IMR-90 (cell line): ENCODE measurements at places on chromosomes 3 and 15.

DNA sequence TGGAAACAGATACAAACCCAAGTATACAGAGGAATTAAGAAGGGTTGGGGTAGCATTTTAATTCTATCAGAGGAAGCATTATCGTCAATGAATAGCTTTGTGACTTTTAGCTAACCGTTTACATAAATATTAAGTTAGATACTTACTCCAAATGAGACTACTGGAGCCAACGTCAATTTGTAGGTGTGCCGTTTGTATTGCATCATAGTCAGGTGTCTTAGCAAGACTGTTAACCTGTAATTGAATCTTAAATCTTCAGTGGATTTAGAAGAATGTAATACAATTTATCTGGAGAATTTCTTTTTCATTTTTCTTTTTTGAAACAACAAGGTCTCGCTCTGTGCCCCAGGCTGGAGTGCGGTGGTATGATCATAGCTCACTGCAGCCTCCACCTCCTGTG lies 55.1 kb downstream of the CRTC3 start:
- DNase-seq = no peak
- no peak overlapping the region for H3K4me3 ChIP-seq
- H3K4me1 ChIP-seq = peaks cover 5% of the 10 kb centered on the region
- peaks cover 3% of the 10 kb centered on the region; the same call in 1 of the 2 replicates for H3K36me3 ChIP-seq
- H3K27me3 ChIP-seq = no peaks in the 10 kb centered on the region
- no peak overlapping the region for H3K27ac ChIP-seq

DNA sequence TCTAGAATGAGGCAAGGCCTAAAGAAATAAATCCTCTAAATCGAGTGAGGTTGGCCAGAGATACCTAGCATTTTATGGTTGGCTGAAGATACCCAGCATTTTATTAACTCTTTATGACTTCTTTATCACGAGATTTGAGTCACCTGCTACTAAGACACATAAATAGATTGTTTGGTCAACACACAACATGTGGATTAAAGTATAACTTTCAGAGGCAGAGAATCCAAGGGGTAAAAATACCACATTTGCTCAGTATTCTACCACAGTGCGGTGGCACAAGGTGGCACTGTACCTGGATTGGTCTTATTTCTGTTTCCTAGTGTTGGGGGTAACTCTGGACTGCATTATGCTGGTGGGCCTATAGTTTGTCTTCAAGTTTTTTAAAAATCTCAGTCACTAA lies 27.0 kb upstream of the VILL start:
- DNase-seq = no peak
- H3K36me3 ChIP-seq = peaks cover 7% of the 10 kb centered on the region; the same call in 1 of the 2 replicates
- no peak overlapping the region for H3K4me3 ChIP-seq
- H3K4me1 ChIP-seq = peaks cover 4% of the 10 kb centered on the region; the same call in 1 of the 2 replicates
- no peaks in the 10 kb centered on the region for H3K27me3 ChIP-seq

- no peaks in the 10 kb centered on the region for H3K36me3 ChIP-seq
- no peak overlapping the region for H3K4me3 ChIP-seq
Measured at GRCh38 chr15:92400980-92401787, 7.5 kb downstream of the ST8SIA2 start.

DNA sequence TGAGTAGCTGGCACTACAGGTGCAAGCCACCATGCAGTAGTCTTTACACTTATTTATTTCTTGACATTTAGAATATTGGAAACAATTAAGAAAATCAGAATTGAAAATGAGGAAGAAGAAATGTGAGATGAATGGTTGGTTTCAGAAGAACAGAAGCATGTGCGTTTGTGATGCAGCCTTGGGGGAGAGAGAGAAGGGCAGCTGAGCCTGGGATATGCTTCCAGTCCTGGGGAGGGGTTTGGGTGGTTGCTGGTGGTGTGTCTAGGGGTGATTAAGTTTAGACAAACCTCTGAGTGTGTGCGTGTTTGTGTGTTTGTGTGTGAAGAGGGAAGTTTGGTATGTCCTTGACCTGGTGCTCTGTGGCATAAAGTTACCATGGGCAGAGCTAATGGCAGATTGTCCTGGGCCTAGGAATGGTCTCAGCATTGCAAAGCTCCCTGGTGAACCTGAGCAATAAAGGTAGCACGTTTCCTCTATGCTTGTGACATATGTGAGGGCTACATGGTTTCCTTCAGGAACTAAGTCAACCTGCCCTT lies 35.6 kb downstream of the CTSH start:
- no peaks in the 10 kb centered on the region for H3K27me3 ChIP-seq
- H3K27ac ChIP-seq = no peak overlapping the region
- H3K4me1 ChIP-seq = peaks cover 18% of the 10 kb centered on the region
- peaks cover 57% of the 10 kb centered on the region for H3K36me3 ChIP-seq
- no peak for DNase-seq

GRCh38 chr3:104673981-104674380 lies 692.7 kb upstream of the ALCAM start:
- H3K27me3 ChIP-seq = no peaks in the 10 kb centered on the region
- DNase-seq = peak; percentile 17
- H3K36me3 ChIP-seq = no peaks in the 10 kb centered on the region
- no peak overlapping the region for H3K27ac ChIP-seq

GRCh38 chr3:66083784-66084213 lies 45.1 kb upstream of the MAGI1 start:
- H3K36me3 ChIP-seq = no peaks in the 10 kb centered on the region
- no peak overlapping the region for H3K4me3 ChIP-seq
- peaks cover 4% of the 10 kb centered on the region for H3K4me1 ChIP-seq
- no peaks in the 10 kb centered on the region for H3K27me3 ChIP-seq
- H3K27ac ChIP-seq = no peak overlapping the region
- DNase-seq = no peak

- no peak overlapping the region for H3K27ac ChIP-seq
- DNase-seq = peak; percentile 77
- peaks cover 14% of the 10 kb centered on the region for H3K4me1 ChIP-seq
- H3K4me3 ChIP-seq = no peak overlapping the region
- no peaks in the 10 kb centered on the region for H3K27me3 ChIP-seq
Measured at GRCh38 chr15:74438721-74439316, 5.1 kb upstream of the SEMA7A start.

- no peak overlapping the region for H3K4me3 ChIP-seq
- H3K4me1 ChIP-seq = no peaks in the 10 kb centered on the region
- H3K27me3 ChIP-seq = no peaks in the 10 kb centered on the region
- no peaks in the 10 kb centered on the region for H3K36me3 ChIP-seq
Measured at GRCh38 chr3:161508852-161509477, 12.4 kb downstream of the OTOL1 start.

- H3K4me1 ChIP-seq = no peaks in the 10 kb centered on the region
- H3K27ac ChIP-seq = no peak overlapping the region
- no peak for DNase-seq
- no peak overlapping the region for H3K4me3 ChIP-seq
Measured at GRCh38 chr3:50806806-50807205, 132.1 kb downstream of the DOCK3 start.

- DNase-seq = no peak
- no peaks in the 10 kb centered on the region for H3K27me3 ChIP-seq
- no peaks in the 10 kb centered on the region for H3K4me1 ChIP-seq
- H3K36me3 ChIP-seq = no peaks in the 10 kb centered on the region
Measured at GRCh38 chr3:34387826-34388564, 589.6 kb downstream of the PDCD6IP start.

- H3K4me1 ChIP-seq = peaks cover 17% of the 10 kb centered on the region
- H3K27ac ChIP-seq = no peak overlapping the region
- H3K27me3 ChIP-seq = no peaks in the 10 kb centered on the region
- H3K36me3 ChIP-seq = peaks cover 5% of the 10 kb centered on the region; the same call in 1 of the 2 replicates
- DNase-seq = peak; percentile 59
- H3K4me3 ChIP-seq = no peak overlapping the region
Measured at GRCh38 chr3:188531210-188531609, 377.3 kb downstream of the LPP start.
